T-helper 2 cell (primary cell): ENCODE measurements at places on chromosomes 16 and 17.

GRCh38 chr17:10633738-10634379 lies 23.2 kb downstream of the MYH3 start:
- DNase-seq = peak; percentile 21

DNA sequence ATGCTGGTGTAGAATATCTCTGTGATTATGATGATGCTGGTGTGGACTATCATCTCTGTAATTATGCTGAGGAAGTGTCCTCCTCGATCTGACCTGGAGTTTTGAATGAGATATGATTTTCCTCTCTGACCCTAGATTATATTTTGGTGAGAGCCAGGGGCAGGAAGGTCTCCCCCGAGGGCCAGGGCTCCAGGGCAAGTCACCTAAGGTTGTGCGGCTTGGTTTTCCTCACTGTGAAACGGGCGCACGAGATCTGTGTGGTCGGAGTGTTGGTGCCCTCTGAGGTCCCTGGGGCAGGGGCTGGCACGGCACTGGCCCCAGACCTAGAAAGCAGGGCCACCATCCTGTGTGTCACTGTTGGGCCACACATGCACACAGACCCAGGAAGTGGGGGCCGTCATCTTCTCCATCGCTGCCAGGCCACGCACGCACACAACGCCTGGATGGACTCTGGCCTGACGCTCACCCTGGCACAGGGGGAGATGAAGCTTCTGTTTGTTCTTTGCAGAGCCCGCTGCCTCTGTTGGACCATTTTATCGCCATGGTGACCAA lies 67.7 kb upstream of the ZNF469 start:
- DNase-seq = no peak

DNA sequence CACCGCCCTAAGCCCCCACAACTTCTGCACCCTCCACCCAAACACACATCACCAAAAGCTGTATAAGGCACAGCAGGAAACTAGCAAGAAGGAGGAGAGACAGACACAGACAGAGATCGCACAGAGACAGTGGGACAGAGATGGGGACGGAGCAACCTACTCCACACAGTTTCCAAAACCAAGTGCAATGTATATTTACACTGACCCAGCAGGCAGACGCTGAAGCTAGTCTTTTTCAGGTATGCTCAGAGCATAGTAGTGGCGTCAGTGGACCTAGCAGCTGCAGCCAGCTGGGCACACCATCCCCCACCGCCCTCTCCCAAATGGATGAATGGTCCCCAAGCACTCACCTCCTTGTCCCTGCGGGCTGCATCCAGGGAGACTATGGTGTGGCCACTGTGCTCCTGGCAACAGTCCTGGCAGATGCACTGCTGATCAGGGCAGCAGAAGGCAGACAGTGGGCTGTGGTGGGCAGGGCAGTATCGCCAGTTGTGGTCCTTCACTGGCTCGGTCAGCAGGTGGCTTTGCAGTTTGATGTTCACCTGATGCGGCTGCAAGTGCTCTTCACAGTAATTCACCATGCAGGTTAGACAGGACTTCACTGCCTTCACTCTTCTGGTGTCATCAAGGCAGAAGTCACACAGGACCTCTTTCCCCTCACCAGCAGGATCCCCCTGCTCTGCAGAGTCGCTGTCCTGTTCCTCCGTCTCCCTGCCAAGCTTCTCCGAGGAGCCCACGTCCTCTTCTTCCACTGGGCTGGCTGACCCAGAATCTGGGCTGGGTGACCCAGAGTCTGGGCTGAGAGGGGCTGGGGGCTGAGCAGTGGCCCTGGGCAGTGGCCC lies 31.5 kb upstream of the FBXW10B start:
- DNase-seq = no peak

GRCh38 chr16:71995038-71995437 lies 5.2 kb downstream of the PKD1L3 start:
- DNase-seq = no peak

DNA sequence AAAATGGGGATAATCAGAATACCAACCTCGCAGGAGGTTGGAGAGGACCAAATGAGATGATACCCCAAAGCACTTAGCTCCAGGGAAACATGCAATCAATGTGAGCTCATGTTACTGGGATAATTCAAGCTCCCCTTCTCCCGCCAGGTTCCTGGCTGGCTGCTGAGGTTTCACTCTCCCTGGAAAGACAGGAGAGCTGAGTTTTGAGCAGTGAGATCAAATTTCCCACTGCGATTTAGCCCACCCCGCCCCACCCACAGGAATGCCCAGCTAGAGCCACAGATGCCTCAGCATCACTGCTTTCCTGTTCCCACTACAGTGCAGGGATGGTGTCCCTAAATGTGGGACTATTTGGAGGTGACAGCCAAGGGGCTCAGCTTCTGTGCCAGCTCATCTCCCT lies 56.7 kb downstream of the ZNF423 start:
- DNase-seq = no peak

GRCh38 chr17:51455931-51456330 lies 195.6 kb downstream of the UTP18 start:
- no peak for DNase-seq

DNA sequence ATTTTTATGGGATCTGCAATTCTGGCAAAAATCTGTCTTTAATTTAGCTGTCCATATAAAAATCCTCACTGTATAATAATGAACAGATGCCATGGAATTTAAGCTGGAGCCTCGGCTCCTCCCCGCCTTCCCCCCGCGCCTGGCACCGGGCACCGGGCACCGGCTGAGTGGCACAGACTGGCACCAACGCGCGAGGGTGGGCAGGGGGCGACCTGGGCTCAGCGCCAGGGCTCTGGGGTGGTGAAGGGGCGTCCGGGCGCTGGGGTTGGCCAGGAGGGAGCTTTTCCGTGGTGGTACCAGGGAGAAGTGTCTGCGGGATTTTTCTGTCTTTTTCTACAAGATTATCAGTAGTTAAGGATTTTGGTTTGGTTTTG lies 9.1 kb downstream of the NEUROD2 start:
- DNase-seq = no peak

DNA sequence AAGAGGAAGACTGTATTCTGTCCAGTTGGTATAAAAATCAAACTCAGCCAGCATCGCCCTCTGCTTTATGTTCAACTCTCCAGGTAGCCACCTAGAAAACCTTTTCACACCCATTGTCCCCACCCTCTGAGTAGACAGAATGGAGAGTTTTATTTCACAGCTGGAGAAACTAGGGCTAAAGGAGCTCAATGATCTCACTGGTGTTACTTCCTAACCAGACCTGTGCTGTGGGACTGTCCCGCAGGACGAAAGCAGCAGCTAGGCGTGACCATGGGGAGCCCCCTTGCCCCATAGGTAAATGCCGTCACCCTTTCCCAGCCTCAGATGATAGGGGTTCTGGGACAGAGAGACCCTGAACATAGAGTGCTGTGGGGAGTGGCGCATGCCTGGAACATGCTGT lies 67.7 kb downstream of the CYLD start:
- no peak for DNase-seq

- no peak for DNase-seq
Measured at GRCh38 chr16:11094857-11095565, 150.6 kb downstream of the CLEC16A start.
